ENCODE measurements at places on chromosomes 4 and X.
A peak's percentile ranks its signal among the peaks of the same experiment; 100 is the strongest.

- no peak for DNase-seq
Measured at GRCh38 chr4:185999207-185999606, 69.7 kb upstream of the TLR3 start.

GRCh38 chr4:386708-387105, 49.1 kb downstream of the ZNF141 start:
- DNase-seq = no peak

GRCh38 chr4:33357121-33357520, 2637.0 kb downstream of the PCDH7 start:
- DNase-seq = no peak

DNA sequence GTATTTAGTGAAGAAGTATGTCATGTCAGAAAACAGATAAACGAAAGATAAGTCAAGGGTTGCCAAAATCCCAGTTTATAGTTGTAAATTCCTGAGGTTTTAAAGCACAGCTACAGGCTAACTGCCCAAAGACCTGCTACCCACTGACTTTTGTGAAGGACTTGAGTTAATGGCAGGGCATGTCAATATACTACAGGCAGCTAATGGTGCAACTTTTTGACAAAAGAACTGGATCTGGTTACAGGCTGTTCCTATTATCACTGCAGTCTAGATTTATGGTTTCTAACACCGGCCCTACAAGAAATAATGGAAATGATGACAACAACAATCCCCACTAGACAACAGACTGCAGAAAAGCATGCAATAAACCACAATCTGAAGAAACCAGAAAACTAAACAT, 6.4 kb downstream of the SCML2 start:
- peak; percentile 8 for DNase-seq

DNA sequence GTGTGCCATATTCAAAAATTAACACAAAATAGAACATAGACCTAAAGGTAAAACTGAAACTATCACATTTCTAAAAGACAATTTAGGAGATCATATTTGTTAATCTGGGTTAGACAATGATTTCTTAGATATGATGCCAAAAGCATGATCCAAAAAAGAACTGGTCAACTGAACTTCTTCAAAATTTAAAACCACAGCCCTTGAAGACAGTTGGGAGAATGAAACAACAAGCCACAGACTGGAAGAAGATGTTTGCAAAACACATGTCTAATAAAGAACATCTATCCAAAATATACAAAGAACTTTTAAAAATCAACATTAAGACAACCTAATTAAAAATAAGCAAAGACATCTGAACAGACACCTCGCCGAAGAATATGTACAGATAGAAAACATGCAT, 19.5 kb downstream of the COMMD8 start:
- DNase-seq = no peak

DNA sequence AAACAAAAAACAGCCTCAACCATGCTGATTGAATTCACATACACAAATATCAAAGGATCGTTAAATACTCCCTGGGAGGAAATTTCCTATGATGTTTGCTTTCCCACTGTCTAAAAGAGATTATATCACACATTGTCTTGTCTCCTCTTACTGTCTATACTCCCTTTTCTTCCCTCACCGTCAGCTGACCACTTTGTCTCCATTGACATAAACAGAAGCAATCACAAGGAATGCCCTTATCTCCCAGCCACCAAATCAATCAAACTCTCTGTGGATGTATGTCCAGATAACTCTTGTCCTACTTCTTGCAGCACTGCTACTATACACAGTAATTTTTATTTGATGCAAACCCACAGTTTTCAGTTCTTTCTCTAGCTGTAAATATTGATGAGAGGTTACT, 12.2 kb upstream of the NUDT9 start:
- DNase-seq = no peak

DNA sequence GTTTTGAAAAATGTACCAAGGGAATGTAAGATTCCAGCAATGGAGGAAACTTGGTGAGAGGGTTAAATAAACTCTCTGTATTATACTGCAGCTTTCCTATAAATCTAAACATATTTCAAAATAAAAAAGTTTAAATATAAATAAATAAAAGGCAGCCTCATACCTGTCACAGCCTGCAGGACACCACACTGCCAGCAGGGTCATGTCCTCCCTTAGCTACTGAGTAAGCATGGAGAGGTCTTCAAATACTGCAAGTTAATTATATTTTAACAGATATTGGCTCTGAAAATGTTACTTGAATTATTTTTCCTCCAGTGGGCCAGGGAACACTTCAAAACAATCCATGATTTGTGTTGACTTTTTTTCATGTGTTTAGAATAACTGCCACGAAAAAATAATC, 852.8 kb upstream of the PCDH7 start:
- DNase-seq = no peak

DNA sequence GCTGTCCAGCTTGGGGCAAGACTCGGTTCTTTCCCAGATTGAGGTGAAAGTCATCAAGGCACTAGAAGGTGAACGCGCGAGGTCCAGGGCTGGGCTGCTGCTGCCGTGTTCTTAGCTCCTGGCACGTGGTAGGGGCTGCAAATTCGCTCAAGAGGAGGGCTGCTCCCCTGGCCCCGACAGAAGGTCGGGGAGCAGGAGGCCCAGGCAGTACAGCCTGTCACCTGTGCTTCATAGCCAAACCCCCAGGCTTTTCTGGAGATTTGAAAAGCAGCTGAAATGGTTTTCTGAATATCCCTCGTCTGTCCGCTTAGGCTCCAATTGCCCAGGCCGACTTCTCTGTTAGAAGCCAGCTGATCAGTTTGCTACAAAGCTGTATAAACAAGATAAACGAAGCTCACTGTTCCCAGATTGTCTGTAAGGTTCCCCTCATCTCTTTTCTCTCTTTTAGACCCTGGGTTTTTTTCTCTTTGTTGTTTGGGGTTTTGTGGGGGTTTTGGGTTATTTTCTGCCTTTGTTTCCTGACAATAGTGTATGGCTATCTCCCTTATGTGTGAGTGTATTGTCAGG, 60.0 kb upstream of the STX18 start:
- no peak for DNase-seq

- peak; percentile 32 for DNase-seq
Measured at GRCh38 chrX:107978707-107979307, 3.4 kb downstream of the TEX13B start.

- DNase-seq = peak; percentile 83
Measured at GRCh38 chr4:37908488-37909331, 17.8 kb downstream of the TBC1D1 start.

DNA sequence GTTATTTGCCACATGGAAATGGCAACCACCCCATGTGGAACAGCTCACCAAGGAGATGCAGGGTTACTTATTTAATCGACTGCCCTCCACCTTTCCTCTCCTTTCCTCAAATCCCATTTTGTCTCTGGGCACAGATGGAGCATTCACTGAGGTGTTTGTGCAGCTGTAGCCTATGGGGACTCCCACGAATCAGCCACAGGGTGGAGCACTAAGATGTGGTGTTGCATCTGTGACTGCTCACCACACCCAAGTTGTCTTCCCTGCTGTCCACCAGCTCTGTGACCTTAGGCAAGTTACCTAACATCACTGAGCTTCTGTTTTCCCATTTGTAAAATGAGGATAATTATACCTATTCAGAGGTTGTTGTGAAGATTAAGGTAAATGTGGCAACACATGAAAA, 252.4 kb upstream of the CPEB2 start:
- peak; percentile 18 for DNase-seq

DNA sequence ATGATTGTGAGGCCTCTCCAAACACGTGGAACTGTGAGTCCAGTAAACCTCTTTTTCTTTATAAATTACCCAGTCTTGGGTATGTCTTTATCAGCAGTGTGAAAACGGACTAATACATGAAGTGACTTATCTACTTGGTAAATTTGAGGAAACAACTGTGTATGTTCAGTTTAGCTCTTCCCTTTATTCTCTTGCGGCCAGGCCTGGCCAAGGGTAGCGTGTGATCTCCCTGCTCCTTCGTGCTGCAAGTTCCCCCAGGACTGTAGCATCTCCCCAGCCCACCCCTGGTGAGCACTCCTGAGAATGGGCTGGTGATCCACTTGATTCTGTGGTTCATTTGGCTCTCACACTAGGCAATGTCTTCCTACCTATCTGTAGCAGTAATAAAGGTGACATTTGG, 53.2 kb upstream of the CHRNA9 start:
- DNase-seq = no peak

Measured in astrocyte of the hippocampus (primary cell).